ENCODE measurements at places on chromosomes 12 and 14. TPM values are rescaled to one million over a fixed set of nuclear protein-coding genes. Genes with fewer than 3 reads are reported as not detected.

DNA sequence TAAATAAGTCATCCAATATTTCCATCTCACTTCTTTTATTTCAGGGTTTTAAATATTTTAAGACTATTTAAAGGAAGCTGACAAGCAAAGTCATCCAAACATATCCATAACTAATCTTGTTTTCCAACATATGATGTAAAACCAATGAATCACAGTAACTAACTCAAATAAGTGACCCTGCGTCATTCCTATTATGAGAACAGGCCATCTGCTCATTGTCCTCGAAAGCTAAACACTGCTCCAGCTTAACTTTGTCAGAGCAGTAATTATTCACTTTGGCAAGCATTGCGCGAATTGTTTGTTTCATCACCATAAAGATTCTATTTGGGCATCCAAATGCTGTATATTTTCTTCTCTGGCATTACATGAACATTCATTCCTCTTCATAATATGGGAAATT is 99.1 kb downstream of the CAPZA3 start:
- no peak for DNase-seq

DNA sequence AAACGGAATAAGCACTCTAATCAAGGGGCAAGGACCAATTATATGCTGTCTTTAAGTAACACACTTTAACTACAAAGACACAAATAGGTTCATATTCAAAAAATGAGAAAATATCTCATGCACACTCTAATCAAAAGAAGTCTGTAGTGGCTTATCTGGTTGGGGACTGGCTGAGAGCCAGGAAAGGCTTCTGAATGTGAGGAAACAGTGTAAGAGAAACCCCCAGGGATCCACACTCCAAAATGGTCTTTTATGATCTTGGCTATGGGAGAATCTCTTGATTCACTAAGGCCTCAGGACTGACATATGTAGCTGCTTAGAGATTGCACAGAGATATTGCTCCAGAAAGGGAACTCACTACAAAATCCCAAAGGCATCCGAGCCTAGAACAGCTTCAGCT is 10.3 kb downstream of the CTSG start:
- no peak for DNase-seq

The FZD10 gene
- not detected for polyA plus RNA-seq

GRCh38 chr14:54572316-54572715 is 5.4 kb downstream of the SAMD4A start:
- no peak for DNase-seq

DNA sequence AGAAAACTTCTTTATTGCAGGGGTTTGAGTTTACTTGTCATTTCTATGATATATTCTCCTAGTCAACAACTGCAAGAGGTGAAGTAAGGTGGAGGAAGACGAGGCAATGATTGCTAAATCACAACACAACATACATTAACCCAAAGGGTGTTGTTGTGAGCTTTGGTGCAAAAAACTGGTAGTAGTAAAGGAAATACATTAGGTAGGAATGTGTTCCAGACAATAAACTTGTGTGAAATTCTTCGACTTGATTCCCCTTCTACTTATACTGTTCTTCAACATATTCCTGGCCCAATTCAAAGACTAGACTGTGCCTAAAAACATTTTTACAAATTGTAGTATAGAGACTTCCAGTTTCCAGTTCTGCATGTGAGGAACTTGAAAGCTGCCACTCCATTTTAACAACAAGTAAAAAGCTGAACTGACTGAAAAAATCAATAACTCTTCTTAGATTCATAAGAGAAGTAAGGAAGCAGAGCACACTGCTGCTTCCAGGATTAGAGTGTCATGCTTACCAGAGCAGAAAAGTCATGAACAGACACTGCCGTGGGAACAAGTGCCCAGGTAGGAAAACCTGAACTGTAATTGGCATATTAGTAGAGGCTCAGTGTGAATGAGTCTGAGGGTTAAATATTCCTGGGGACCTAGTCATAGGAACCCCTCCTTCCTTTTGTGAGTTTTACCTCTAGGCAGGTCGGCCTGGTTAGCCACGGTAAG is 22.2 kb downstream of the COX8C start:
- no peak for DNase-seq

GRCh38 chr12:19095331-19095730 is 34.2 kb upstream of the PLEKHA5 start:
- DNase-seq: no peak

- no peak for DNase-seq
These were observed 311.7 kb upstream of the CCDC196 start for GRCh38 chr14:66174453-66174891.

The TRIM9 gene
- not detected for polyA plus RNA-seq

GRCh38 chr14:71799841-71800240 is 132.4 kb upstream of the RGS6 start:
- DNase-seq: no peak

DNA sequence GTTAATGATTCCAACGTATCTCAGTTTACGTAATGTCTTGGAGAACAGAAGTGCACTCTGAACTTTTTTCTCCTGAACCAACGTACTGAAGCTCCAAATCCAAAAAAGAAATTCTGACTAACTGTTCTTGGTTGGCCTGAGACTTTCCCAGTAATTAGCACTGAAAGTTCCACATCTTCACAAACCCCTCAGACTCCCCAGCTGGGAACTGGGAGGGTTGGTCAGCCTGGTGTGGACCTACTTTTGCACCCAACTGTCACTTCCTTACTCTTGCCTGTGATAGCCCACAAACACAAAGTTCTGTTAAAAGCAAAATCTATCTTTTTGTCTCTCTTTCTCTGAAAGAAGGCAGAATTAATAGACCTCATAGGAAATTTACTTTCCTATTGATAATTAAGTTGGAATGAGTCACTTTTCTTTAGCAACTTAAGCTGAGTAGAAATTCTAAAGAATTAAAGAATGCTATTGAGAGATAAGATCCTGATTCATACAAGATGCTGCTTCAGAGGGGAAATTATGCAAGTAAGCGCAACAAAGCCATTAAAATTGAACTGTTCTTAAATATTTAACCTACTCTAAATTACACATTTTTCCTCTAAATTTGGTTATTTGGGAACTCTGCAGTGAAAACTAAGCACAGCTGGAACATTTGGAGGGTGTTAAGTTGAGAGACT is 155.0 kb downstream of the EPS8 start:
- no peak for DNase-seq

GRCh38 chr12:64760808-64761573 is 1.8 kb upstream of the GNS start:
- DNase-seq: no peak

DNA sequence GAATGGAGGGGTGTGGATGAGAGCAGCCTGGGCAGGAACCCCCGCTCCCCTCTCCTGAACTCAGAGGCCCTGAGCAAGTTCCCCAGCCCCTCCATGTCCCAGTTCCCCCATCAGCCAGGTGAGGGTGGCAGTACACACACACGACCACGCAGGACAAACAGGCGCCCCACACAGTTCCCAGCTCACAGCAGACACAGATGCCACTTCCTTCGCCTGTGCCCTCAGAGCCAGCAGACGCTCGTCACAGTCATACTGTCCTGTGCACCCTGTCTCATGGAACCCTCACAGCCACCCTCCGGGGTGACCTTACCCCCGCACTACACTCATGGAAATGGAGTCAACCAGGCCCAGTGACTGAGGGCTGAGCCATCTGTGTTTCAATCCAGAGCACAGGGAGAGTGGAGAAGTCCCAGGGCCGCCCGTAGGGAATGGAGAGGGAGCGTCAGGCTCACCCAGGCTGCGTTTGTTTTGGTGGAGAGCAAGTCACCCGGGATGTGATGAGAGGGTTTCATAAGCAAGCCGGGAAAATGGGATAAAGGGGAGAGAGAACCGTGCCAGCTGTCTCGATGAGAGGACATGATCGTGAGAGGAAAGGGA is 47.5 kb upstream of the DYNC1H1 start:
- no peak for DNase-seq
